ENCODE measurements at places on chromosomes 11 and 22.

DNA sequence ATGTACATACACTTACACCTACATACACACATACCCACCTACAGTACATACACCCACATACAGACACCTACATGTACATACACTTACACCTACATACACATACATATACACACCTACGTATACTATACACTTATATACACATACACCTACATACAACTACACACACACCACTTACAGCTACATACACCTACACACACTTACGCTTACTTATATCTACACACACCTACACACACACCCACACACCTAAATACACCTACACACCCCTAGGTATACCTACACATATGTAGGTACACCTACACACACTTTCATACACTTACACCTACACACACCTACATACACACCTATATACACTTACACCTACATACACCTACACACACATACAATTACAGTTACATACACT is 61.0 kb downstream of the ARHGAP8 start:
- no peak for DNase-seq

- DNase-seq, result no peak
Observed at GRCh38 chr11:20937826-20938225, 268.4 kb downstream of the NELL1 start.

DNA sequence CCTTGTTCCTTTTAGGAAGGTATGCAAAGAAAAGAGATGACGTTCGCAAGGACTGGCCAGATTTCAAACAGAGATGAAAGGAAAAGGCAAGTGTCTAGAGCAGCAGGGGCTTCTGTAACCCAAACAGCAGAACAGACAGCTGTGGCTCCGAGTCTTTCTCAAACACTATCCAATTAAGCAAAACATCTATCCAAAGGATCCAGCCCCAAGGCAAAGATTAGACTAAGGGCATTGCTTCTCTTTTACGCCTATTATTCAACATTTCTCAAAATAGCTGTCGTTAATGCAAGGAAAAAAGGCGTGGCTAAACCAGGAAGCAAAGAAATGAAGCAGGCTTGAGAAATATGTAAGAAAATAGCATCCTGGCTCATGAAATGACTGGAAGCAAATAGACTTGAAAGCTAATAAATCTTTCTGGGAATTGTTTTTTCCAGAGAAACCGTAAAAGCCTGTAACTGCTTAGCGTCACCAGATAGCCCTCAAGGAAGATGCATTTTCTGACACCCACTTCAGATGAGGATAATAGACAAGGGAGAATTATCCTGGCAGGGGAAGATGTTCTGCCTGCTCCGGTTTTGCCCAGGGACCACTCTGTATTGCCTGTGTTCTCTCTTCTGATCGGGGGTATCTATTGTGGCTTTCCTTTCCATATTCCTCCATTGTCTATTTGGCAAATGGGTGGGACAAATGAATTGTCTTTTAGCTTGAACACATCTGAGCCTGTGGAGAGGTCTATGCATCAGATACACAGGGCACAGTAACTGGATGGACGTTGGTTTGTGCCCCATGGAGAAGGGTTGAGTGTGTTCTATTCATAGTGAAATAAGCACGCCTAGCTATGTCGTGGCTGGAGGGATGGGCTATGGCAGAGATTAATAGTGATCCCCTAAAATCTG is 20.2 kb downstream of the C11orf96 start:
- DNase-seq, result no peak

DNA sequence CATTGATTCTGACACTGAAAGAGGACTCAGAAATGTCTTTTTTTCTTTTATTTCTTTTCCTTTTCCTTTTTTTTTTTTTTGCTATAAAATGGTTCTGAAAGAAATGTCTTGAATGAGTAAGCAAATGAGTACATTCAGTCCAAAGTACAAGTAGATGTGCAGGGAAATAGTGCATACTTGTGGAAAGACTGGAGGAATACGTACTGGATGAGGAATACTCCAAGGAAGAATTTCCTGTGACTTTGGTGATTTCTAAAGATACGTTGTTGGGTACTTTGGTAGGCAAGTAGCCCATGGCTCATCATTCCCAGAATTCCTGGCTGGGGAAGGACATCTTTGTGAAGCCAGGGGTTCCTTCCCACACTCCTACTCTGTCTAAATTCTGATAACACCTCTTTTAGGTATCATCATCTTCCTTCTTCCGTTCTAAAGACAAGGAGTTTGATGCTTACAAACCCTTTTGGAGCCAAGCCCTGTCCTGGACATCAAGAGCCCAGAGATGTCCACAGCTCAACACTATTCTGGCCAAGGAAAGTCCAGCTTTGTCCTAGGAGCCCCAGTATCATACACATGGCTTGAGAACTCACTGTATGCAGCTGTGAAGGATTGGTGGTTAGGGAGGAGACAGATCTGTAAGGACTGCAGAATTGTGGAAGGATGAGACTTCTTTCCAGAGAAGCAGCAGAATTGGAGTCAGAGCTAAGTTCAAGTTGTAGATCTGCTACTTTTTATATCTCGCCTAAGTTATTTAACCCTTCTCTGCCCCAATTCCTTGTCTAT is 4.8 kb upstream of the NUP98 start:
- DNase-seq, result peak; percentile 40

- no peak for DNase-seq
Observed at GRCh38 chr11:95086151-95086550, 3.5 kb upstream of the ENDOD1 start.

DNA sequence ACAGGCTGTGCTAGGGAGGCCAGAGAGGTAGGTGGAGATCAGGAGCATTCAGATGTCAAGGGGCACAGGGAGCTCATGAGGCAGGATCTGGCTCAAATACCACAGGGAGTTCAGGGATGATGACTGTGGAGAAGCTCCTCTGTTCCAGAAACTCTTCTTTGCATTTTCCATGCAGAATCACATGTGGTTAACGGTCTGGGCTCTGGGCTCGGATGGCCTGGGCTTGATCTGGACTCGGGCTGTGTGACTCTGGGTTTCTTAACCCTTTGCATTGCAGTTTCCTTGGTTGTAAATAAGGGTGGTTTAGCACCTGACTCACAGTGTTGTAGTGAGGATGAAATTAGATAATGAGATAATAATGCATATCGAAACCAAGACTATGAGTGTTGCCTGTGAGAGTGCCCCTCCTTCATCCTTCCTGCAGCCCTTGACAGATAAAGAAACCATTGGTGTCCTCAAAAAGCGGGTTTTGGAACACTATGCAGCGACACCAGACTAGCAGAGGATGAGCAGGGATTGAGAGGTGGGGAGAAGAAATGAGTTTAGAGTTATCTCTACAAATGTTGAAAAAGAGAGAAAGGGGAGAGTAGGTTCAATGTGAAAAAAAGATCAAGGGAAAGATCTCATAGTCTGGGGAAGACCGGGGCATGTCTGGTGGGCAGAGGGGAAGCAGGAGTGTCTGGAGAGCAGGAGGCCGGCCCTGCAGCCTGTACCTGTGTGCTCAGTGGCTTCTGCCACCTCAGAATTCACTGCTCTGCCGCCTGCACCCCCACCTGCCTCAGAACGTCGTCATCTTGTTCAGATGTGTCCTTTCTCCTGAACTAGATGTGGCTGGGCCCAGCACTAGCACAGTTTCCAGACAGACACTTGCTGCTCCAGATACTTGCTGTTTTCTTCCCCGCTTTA is 197.8 kb upstream of the SORL1-AS1 start:
- DNase-seq, result no peak

DNA sequence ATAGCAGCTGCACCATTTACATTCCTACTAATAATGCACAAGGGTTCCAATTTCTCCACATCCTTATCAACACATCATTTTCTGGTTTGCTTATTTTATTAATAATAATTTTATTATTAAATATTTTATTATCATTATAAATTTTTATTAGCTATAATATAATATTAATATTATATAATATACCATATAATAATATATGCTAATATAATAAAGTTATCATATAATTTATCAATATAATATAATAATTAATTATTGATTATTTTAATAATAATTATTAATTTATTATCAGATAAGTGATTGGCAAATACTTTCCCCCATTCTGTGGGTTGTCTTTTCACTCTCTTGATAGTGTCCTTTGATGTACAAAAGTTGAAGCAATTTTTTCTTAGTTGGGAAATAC is 27.7 kb downstream of the OR2AT4 start:
- no peak for DNase-seq

DNA sequence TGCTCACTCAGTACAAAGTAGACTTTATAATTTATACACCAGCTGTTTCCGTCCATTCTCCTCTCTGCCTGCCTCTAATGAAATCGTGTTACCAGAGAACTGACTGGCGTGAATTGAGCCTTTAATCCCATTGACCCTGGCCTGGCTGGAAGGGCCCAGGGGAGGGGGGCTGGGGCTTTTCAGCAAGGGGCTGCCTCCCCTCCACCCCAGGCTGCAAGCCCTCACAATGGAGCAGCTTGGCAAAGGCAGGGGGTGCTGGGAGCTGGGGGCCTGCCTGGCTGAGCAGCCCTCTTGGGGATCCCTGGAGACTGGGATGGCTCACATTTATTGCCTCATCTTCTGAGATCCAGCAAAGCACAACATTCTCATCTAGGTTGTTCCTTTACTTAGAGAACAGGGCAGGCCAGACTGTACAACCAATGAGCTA is 25.8 kb upstream of the LMO1 start:
- DNase-seq, result no peak

DNA sequence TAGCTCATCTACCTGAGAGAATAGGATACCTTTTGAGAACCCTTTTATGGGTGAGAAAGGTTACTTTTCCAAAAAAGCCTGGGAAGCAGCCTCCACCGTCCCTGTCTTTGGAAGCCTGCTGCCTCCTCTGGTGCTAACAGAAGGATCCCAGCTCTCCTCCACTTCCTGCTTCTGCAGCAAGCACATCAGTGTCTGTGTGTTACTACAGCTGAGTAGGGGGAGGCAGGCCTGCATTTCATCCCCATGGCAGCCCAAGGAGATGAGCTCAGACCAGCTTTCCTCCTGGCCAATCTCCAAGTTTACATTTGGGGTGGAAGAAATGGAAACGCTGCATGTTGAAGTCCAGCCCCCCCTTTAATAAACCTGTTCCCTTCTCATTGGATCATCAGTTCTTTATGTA is 7.4 kb upstream of the CCDC34 start:
- no peak for DNase-seq

GRCh38 chr11:9109858-9110731 is 18.7 kb upstream of the SCUBE2 start:
- DNase-seq, result no peak

GRCh38 chr11:74050465-74050864 is 41.6 kb upstream of the UCP3 start:
- no peak for DNase-seq
